ENCODE measurements at places on chromosomes 7 and 10. TPM values are rescaled to one million over a fixed set of nuclear protein-coding genes. Genes with fewer than 3 reads are reported as not detected.

GRCh38 chr7:150739033-150739432 lies 1.8 kb downstream of the GIMAP5 start:
- no peak for DNase-seq

- DNase-seq: no peak
Observed at GRCh38 chr10:29541422-29542210, 93.2 kb downstream of the SVIL start.

DNA sequence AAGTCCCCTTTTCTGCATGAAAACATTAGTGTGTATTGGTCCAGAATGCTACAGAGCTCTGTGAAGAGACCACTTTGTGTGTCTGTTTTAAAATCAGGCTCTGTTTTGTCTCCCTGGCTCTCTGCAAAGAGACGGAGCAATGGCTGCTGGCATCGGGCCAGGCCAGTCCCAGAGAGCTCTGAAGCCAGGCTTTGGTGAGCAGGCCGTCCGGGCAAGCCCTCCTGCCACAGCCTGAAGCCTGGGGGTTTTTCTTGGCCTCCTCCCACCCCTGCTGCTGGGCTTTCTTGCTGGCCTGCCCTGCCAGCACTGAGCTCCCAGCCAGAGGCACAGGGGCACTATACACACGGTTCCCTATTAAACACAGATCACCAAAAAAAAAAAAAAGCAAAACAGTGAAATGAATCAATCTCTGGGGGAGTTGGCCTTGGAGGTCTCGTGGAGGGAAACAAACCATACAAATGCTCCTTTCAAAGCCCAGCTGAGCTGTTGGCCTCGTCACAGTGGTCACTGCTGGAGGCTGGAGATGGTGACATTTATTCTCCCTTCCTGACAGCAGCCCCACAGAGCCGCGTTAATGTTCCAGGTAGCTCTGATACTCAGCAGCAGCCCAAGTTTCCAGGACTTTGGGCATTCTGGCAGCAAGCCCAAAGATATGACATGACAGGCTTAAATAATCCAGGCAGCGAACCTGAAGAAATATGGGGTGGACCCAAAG lies 237.2 kb downstream of the TCF7L2 start:
- DNase-seq: no peak

DNA sequence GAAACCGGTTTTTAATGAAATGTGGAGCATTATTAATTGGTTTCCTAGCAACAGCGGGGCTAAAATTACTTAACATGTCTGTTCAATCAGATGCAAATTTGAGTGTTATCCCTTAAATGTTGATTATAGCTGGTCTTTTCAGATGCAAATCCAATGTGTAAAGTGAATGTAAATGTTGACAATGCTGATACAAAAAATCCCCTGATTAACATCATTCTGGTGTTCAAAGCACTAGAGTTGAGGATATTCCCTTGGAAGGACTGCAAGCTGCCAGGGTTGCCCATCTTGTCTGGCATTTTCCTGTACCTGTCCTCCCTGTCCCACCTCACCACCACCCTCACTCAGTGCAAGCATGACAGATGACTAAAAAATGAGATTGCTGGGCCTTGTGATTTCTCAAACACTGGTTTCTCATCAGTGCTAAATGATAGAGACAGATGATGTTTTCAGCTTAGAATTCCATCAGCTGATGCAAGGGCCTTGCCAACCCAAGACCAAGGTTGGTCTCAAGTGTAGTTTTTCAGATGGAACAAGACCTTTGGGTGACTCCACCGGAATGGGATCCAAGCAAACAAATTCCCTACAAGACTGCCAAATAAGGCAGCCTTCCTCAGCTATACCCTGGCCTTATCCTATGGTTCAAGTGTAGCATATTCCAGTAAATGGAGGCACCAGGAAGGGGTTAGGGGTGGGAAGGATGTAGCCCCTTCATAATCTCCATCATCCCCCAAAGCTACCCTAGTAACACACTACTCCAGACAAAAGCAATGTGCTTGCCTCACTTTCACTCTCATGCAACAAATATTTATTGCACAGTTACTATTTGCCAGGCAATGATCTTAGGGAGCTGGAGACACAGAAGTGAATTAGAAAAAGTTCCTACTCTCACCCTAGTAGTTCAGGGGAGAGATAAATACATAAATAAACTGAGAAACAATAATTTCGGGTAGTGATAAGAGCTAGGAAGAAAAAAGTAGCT lies 54.9 kb downstream of the JAZF1 start:
- no peak for DNase-seq

GRCh38 chr7:20211376-20211775 lies 5.8 kb downstream of the MACC1 start:
- no peak for DNase-seq

DNA sequence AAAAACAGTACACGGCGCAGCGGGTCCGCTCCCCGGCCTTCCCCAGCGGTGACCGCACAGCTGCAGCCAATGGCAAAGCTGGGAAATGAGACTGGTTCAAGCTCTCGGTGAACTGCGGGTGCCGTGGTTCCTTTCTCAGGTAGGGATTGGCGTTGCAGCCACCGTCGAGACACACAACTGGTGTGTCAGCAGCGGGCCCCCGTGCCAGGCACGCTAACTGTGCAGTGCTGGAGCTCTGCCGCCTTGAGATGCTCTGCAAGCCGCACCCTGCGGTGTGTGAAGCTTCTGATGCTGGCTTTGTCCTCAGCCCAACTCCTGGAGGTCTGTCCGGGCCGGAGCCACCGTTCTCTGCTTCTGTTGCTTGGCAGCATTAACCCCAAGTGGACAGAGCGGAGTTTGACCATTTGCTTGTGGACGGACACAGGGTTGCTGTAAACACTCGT lies 20.6 kb upstream of the NKX6-2 start:
- DNase-seq: no peak

GRCh38 chr7:20200361-20200760 lies 16.8 kb downstream of the MACC1 start:
- DNase-seq: no peak

- DNase-seq: no peak
Observed at GRCh38 chr10:119511828-119512515, 30.5 kb downstream of the RGS10 start.

DNA sequence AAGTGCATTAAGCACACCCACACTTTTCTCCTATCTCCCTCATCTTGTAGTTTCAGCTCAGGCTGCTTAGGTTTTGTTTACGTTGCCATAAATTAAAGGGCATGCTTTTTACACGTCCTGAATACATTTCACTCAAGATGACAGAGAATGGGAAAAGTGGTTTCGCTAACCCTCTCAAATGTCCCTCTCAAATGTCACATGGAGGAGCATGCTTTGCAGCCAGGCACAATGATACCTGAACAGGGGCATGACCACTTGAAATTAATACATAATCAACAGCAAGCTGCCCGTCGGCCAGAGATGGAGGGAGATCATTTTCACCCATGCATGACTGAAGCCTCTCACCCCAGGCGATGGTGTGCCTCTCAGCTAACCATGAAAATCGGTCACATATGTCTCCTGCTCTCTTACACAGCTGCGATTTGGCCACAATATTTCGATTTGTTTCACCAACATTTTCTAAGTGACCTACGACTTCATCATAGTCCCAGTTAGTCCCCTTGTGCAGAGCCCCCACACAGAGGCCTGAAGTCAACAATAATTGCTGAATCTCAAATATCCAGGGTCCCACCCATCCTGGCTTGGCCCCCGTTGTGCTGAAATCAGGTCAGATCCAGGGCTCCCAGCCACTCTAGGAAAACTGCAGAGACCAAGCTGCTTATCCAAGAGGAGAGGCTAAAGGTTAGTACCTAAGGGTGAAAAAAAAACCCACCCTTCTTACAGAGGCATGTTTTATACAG lies 373.9 kb upstream of the NFE2L3 start:
- DNase-seq: no peak

DNA sequence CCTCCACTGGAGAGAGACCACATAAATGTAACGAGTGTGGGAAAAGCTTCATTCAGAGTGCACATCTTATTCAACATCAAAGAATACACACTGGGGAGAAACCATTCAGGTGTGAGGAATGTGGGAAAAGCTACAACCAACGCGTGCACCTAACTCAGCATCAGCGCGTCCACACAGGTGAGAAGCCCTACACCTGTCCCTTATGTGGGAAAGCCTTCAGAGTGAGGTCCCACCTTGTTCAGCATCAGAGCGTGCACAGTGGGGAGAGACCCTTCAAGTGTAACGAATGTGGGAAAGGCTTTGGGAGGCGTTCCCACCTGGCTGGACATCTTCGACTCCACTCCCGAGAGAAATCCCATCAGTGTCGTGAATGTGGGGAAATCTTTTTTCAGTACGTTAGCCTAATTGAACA lies 20.6 kb downstream of the FAM200A start:
- no peak for DNase-seq

- DNase-seq: no peak
Observed at GRCh38 chr10:113504423-113504822, 48.4 kb upstream of the HABP2 start.

GRCh38 chr7:140525743-140526142 lies 46.4 kb upstream of the MKRN1 start:
- DNase-seq: no peak

- DNase-seq: no peak
Observed at GRCh38 chr10:103716206-103717160, 138.9 kb downstream of the SH3PXD2A start.

DNA sequence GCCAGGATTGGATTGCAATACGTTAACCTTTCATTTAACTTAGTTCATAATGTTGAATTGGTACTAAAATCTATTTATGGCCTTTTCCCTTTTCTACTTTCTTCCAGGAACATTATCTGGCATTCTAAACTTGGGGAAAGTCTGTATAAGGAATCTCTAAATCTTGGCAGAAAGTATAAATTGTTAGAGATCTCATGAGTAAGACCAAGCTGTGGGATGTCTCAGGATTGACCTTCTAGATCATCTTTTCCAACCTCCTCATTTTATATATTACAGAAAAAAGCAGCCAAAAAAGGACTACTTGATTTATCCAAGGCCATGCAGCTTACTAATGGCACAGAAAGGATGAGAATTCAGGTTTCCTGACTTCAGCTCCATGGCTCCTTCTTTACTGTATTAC lies 598.3 kb downstream of the INHBA start:
- DNase-seq: no peak

DNA sequence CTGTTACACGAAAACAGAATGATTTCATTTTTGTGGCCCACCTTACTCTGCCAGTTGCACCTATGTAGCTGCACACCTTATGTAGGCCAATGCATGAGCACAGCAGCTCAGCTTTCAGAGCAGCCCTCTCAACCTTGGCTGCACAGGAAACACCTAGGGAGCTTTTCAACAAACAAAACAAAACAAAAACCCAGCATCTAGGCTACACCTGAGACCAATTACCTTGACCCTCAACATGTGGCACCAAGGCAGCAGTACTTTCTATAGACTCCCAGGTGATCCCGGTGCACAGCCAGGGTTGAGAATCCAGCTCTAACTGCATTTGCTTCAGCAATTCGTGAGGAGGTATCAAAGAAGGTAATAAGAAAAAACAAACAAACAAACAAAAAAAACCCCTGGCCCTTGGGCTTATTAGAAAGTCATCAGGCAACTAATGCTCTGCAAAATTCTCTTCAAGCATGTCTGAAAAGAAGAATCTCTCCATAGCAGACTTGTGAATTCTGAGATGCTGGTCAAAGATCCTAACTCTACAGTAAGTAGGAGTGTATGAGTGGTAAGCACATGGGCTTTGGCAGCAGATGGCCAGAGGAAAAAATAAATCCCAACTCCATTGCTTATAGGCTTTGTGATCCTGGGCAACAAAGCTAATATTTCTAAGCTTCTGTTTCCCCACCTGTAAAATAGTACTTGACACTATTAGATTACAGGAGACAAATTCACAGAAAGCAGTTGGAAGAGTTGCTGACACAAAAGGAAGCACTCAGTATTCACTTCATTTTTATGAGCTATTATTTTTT lies 113.4 kb upstream of the NOBOX start:
- DNase-seq: no peak

GRCh38 chr7:87318741-87319140 lies 26.7 kb upstream of the CROT start:
- DNase-seq: no peak

- no peak for DNase-seq
Observed at GRCh38 chr7:22216309-22216708, 140.6 kb downstream of the RAPGEF5 start.

GRCh38 chr7:99601656-99602310 lies 3.7 kb downstream of the TMEM225B start:
- DNase-seq: no peak

- no peak for DNase-seq
Observed at GRCh38 chr7:129568240-129568639, 43.3 kb upstream of the NRF1 start.

- no peak for DNase-seq
Observed at GRCh38 chr7:11345621-11346020, 371.9 kb downstream of the PHF14 start.

GRCh38 chr10:26093229-26093628 lies 123.3 kb upstream of the GAD2 start:
- no peak for DNase-seq

GRCh38 chr10:66671562-66671961 lies 254.3 kb upstream of the LRRTM3 start:
- DNase-seq: no peak

DNA sequence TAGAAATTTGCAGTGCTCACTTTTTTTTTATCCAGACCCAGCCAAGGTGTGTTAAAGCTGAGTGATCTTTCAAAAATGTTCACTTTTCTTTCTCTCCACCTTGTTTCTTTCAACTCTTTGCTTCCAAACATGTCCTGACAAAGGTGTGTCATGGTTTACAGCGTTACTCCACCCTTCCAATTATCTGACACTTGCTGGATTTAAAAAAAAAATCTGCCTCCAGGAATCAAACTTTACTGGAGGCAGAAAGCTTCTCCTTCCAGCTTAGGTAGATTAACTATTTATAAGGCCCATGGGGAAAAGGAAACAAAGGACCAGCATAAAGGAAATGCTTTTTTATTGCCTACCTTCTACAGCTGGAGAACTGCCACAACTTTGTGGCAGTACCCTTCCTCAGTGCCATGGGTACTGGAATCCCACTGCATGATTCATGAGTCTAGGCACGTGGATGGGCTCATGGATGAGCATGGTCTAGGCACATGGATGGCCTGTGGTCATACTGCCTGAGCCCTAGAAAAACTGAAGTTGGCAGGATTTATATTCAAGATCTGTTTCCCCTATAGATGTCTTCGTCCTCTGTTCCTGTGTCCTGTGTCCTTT lies at the start of gene COL17A1:
Gene COL17A1, minus strand, starts transcription at position 80 of the 600 bp plus-strand sequence. CDS start 5,207 bp downstream, outside the sequence.
- no peak for DNase-seq

Gene ZNF804B
- not detected for total RNA-seq

Gene ZNF365
- 3.4 TPM for total RNA-seq

Gene TUBB8
- total RNA-seq: not detected

Gene STEAP2
- total RNA-seq: not detected

Gene ADAP1
- total RNA-seq: 79.5 TPM

Gene CFAP43
- total RNA-seq: 0.20 TPM

Gene TPST1
- 2.0 TPM for total RNA-seq

Gene SPAM1
- not detected for total RNA-seq

Gene LIPF
- total RNA-seq: not detected

Gene ZNF117
- 1.8 TPM for total RNA-seq

Gene PRRT4
- 0.49 TPM for total RNA-seq

Gene CASD1
- total RNA-seq: 15.0 TPM

Gene OR2A42
- total RNA-seq: not detected

Gene FAM180A
- total RNA-seq: not detected

Data from activated T-cell treated with anti-CD3 and anti-CD28 coated beads, Interleukin-2, amount 50 U/mL, for 4 hours (primary cell).